ENCODE measurements at places on chromosomes 7 and 10.

DNA sequence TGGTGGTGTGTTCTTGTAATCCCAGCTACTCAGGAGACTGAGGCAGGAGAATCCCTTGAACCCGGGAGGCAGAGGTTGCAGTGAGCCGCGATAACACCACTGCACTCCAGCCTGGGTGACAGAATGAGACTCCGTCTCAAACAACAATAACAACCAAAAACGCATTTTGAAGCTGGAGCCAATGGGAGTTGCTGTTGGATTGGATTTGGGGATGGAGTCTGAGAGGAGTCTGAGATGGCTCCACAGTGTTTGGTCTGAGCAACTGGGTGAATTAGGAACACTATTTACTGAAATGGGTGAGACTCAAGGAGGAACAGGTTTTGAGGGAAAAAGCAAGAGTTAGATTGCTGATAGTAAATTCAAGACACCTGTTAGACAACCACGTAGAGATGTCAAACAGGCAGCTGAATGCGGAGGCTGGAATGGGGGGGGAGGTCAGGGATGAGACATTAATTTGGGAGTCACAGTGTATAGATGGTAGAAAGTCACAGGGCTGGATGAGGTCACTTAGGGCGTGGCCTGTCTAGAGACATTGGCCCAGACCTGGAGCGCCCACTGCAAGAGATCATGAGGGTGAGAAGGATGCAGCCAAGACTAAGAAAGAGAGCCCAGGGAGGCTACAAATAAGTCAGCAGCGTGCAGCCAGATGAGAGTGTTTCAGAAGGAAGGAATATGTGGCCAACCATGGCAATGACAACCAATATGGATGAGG, 56.4 kb downstream of the CYCS start:
- peak; percentile 43 for DNase-seq

DNA sequence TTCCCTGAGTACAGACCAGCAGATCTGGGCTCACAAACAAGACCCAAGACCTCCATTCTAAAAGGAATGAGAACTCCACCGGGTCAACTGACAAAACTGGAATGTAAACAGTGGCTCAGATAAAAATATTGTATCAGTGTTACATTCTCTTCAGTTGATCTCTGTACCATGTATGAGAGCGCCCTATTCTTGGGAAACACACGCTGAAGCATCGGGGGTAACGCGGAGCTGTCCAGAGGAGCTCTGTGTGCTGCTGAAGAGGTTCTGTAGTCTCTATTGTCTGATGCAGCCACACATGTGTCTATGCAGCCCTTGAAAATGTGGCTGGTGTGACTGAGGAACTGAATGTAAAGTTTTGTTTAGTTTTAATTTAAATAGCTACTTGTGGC, 39.7 kb downstream of the HIPK2 start:
- DNase-seq = no peak

DNA sequence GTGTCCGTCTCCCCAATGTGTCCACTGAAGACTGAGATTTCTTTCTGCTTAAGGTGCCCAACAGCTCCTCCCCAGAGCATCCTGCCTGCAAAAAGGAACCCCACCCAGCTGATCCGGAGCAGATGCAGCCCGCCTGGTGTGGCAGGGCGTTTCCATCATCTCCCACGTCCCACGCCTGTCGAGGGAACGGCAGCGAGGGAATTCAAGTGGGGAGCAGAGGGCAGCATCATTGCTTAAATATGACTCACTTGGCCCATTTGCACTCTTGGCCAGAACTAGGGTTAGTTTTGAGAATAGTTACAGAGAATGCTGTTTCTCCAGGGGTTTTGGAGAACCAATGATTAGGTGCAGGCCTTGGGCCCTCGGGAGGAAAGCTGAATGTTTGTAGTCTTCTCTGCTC, 20.8 kb downstream of the VWA2 start:
- no peak for DNase-seq

GRCh38 chr7:143288836-143289235, 685 bp downstream of the CASP2 start:
- peak; percentile 29 for DNase-seq

DNA sequence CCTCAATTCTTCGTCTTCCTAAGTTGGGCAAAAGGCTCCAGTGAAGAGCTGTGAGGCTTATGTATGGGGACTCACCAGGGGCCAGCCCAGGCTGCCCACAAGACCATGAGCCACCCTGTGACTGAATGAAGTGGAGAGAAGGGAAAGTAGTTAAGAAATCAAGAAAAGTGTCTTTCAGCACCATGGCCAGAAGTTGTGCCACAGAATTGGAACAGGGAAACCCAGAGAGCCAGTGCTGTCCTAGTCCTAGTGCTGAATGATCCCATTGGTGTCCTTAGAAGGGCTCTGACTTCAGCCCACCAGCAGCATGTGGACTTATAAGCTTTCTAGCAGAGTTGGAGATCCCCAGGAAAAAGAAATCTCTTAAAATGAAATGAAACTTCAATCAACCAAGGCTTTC, 37.0 kb upstream of the CCSER2 start:
- no peak for DNase-seq

- no peak for DNase-seq
These were observed 47.5 kb downstream of the ACSM6 start for GRCh38 chr10:95241533-95241932.
